NCI-H1105 (cell line): ENCODE measurements at places on chromosomes 12 and 14.

DNA sequence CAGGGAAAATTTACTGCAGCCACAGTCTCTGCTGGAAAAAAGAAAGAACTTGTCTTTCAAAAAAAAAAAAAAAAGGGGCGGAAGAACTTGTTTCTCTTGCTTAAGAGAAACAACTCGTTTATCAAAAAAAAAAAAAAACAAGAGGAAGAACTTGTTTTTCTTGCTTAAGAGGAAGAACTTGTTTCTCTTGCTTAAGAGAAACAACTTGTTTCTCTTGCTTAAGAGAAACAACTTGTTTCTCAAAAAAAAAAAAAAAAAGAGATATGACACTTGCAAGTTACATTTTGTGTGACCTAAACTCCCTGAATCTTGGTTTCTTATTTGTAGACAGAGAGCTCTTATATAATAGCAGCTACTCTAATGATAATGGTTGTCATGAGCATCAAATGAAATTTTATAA, 44.7 kb upstream of the USP15 start:
- DNase-seq: no peak

- no peak for DNase-seq
Measured at GRCh38 chr12:68264158-68264855, 10.9 kb upstream of the IL22 start.

DNA sequence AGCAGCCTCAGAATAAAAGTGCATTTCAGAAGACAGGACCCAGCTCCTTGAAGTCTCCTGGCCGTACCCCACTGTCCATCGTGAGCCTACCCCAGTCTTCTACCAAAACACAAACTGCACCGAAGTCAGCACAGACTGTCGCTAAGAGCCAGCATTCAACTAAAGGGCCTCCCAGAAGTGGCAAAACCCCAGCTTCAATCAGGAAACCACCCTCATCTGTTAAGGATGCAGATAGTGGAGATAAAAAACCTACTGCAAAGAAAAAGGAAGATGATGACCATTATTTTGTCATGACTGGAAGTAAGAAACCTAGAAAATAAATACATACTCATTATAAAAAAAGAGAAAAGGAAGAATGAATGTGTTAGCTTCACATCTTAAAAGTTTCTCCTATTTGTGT, 51.1 kb downstream of the GAS2L3 start:
- DNase-seq: no peak

DNA sequence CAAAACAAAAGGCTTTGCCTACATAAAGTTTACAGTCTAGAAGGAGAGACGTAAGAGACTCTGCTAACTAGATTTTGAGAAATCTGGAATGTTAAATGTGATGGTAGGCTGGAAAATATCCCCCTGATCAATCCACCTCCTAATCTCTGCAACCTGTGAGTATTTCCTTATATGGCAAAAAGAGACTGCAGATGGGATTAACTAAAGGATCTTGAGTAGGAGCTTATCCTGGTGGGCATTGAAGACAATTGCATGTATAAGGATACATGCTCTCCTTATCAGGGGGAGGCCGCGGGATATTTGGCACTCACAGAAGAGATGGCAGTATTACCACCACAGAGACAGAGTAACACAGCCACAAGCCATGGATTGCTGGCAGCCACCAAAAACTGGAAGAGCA, 95.2 kb downstream of the EGLN3 start:
- DNase-seq: no peak

DNA sequence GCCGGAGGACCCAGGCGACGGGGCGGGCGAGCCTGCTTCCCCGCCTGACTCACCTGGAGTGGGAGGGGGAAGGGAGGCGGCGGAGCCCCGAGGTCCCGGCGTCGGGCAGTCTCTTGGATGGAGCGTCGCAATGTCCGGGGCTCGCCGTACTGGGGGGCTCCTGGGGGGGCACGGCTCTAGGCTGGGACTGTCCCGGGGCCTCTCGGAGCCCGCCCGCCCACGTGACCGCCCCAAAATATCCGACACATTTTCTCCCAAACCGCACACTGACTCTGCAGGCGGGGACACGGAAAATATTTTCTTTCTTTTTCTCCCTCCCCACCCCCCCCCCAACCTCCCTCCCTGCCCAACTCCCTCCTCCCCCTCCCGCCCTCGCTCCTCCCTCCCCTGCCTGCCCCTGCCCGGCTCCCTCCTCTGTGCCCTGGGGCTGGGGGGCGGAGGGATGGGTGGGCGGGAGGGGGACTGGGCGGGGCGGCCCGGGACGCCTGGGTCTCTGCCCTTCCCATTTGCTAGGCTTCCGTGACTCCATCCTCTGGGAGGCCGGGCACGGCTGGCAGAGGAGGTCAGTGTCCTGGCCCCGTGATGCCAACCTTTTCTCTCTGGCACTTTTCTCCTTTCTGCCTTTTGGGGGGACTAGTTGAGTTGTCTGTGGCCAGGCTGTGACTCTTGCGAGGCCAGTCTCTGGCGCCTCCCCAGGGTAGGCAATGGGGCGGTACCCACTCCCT, at the start of gene RARG:
TSS of gene RARG (minus strand) at position 289 of the 725 bp plus-strand sequence. CDS start 4,664 bp downstream, outside the sequence.
- DNase-seq: no peak

GRCh38 chr14:64788706-64789105, 84.5 kb downstream of the PLEKHG3 start:
- DNase-seq: no peak

DNA sequence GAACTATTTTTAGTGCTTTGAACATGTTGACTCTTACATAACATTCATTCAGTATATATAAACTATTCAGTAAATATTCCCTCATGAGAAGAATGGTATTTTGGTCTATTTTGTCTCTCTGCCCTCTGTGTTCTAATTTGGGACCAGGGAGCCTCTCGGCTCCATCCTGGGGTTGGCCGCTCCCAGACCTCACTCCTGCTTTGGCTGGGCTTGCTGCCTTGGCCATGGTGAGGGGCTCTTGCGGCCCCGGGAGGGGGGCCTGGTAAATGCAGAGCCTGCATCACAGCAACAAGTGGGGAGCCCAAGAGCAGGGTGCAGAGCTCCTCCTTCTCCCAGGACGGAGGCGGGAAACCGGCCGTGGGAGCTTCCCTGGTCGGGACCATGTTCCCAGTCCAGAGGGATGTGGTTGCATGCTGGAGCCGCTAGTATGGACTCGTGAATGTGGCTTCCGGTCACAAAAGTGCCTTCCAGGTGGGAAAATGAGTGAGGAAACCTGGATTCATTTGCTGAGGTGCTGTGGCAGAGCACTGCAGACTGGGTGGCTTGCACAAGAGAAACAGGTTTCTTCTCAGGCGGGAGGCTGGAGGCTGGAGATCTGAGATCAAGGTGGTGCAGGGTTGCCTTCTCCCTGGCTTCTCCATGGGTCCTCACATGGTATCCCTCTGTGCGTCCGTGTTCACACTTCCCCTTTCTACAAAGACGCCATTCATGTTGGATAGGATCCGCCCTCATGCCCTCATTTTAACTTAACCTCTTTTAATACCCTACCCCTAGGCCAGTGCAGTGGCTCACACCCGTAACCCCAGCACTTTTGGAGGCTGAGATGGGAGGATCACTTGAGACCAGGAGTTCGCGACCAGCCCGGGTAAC, 250.2 kb downstream of the CACNA1C start:
- DNase-seq: no peak

- no peak for DNase-seq
Measured at GRCh38 chr14:36132826-36133225, 43.7 kb downstream of the PTCSC3 start.

DNA sequence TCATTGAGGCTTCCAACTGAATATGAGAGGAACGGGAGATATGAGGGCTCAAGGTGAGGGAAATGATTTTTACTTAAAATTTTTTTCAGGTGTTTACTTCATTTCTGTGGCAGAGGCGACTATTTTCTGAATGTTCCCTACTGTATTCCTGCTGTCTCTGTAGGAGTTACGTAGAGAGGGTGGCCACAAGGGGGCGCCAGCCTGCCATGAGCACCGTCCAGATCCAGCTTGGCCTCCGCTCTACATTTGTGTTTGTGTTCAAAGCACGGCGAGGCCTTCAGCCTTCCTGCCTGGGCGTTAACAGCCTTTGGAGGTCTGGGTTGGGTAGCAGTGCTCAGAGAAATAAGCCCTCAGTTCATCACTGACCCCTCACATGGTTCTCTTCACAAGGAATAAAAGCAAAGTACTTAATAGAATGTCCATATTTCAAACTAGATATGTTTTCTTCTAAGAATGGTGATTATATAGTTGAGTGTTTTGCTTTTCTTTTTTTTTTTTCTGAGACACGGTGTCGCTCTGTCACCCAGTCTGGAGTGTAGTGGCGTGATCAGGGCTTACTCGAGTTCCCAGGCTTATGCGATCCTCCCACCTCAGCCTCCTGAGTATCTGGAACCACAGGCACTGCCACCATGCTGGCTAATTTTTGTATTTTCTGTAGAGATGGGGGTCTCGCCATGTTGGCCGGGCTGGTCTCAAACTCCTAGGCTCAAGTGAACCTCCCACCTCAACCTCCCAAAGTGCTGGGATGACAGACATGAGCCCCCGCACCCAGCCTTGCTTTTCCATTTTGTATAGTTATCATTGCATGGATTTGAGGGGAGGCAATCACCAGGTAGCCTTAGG, 22.3 kb downstream of the CKB start:
- peak; percentile 85 for DNase-seq

- no peak for DNase-seq
Measured at GRCh38 chr12:49503674-49504180, 35.1 kb upstream of the KCNH3 start.

GRCh38 chr12:91123236-91123916, 12.1 kb upstream of the LUM start:
- DNase-seq: no peak

DNA sequence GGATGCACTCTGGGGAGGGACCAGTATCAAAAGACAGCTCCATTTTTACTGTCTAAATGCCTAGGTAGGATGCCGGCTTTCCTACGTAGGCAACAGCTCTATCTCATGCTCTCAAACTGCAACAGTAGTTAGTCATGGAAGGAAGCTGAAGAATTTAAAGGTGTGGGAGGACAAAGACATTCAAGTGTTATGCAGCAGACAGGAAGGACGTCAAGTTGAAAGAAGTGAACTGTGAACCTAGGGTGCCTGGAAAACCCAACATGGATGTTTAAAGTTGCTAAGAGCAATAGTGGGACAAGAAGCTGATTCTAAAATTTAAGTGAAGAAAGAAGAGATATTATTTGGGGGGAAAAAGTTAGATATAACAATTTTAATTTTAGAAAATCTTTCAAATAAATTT, 5.9 kb downstream of the SEC23A start:
- DNase-seq: no peak

DNA sequence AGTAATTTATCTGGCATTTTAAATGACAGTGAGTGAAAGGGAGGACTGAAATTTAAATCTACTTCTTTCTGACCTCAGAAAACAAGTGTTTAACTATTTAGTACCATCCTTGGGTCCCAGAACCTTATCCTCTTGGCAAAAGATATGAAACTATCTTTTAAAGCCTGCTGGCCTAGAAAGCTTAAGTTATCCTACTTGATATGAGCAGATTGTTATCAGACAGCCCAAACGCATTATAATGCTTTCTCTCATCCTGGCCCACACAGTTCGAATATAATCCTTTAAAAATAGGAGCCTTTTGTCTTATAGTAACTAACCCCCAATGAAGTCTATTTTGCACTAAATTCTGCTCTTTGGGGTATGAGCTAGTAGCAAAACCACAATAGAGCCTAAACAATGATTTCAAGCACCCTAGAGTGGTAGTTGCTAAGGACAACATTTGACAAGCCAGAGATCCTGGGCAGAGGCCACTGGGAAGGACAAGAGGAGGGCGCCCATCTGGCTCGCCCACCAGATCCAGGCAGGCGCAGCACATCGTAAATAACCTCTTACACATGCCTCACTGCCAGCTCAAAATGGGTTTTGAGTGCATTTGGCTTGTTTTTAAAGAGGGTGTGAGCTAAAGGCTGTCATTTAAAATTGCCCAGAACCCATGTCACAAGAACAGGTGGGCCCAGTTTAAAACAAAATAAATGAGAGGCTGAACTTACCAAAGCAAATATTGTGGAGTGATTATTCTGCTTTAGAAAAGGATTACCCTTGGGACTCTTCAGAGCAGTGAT, 37.7 kb upstream of the CRY1 start:
- DNase-seq: peak; percentile 97
